Neural crest cell (in vitro differentiated cells): ENCODE measurements at places on chromosomes 1 and 21. TPM values are rescaled to one million over a fixed set of nuclear protein-coding genes. Genes with fewer than 3 reads are reported as not detected.

GRCh38 chr1:8625981-8626898 lies 191.2 kb downstream of the RERE start:
- peaks cover 66% of the 10 kb centered on the region for H3K4me1 ChIP-seq
- H3K27me3 ChIP-seq = no peaks in the 10 kb centered on the region

DNA sequence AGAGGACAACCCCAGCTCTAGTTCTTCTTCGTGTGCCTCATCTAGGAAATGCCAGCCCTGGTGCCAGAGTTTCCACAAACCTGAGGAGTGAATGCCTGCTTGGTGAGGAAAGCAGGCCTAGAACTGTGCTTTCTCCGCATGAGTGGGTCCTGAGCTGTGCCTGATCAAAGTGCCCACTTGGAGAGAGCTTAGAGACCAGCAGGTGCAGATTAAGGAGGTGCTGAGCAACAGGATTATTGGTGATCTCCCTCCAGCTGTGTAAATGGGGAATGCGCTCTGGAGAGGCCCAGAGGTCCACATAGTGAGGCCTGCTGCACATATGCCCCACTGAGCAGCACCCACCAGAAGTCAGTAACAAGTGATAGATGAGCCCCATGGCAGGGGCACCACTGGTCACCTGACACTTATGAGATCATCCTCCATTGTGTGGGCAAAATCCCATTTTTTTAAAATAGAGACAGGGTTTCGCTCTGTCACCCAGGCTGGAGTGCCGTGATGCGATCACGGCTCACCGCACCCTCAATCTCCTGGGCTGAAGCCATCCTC lies 127.2 kb upstream of the ZC3H12A start:
- H3K27me3 ChIP-seq = peaks cover 30% of the 10 kb centered on the region
- no peak for DNase-seq
- H3K36me3 ChIP-seq = no peaks in the 10 kb centered on the region
- H3K27ac ChIP-seq = no peak overlapping the region
- H3K4me1 ChIP-seq = no peaks in the 10 kb centered on the region

- H3K36me3 ChIP-seq = peaks cover 5% of the 10 kb centered on the region
- H3K27ac ChIP-seq = no peak overlapping the region
- H3K4me1 ChIP-seq = peaks cover 48% of the 10 kb centered on the region
- DNase-seq = no peak
These were observed 33.5 kb downstream of the PCAT6 start for GRCh38 chr1:202844259-202844658.

DNA sequence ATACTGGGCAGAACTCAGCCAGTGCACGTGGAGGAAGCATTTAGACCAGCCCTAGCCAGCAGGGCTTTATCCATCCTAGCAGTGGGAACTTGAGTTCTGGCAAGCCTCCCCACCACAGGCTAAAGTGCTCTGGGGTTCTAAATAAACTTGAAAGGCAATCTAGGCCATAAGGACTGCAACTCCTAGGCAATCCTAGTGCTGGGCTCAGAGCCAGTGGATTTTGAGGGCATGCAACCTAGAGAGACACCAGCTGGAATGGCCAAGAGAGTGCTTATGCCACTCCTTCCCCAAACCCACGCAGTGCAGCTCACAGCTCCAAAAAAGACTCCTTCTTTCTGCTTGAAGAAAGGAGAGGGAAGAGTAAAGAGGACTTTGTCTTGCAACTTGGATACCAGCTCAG lies 70.5 kb upstream of the APOBEC4 start:
- H3K4me1 ChIP-seq = no peaks in the 10 kb centered on the region
- H3K27me3 ChIP-seq = no peaks in the 10 kb centered on the region
- H3K36me3 ChIP-seq = no peaks in the 10 kb centered on the region
- DNase-seq = no peak
- no peak overlapping the region for H3K27ac ChIP-seq
- H3K4me3 ChIP-seq = no peak overlapping the region

DNA sequence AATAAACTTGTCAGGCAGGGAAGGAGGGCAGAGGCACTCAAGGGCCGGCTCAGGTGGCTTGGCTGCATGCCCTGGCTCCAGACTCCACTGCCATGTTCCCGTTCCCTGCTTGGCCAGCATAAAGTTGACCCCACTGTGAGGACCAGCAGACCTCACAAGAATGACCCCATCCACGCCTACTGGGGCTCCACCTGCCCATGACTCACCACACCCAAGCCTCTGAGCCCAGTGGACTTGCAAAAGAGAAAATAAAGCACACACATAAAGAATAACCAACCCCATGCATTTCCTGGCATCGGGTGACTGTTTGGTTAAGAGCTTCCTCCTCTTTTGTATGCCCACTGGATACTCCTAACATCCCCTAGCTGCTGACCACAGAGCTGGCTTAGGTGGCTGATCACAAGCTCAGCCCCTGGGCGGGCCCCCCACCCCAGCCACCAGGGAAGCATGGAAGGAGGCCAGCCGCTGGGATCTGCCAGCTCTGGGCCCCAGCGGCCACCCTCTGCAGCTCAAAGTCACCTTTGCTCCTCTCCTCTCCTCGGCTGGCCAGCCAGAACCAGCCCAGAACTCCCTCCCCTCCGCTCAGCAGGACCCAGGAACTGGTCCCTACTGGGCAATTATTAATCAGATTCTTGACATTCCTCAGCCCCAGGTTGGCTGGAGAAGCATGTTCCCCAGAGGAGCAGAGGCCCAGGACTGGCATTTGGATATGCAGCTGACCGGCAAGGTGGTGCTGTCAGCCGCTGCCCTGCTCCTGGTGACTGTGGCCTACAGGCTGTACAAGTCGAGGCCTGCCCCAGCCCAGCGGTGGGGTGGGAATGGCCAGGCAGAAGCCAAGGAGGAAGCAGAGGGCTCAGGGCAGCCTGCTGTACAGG lies at the start of gene KLHDC7A:
Gene KLHDC7A (plus strand): TSS at position 616 of the 875 bp plus-strand sequence. CDS start 52 bp downstream, at position 668.
- H3K4me3 ChIP-seq = no peak within 1 kb of the TSS
- H3K36me3 ChIP-seq = no peaks in the 10 kb centered on the region
- H3K27me3 ChIP-seq = peaks cover 8% of the 10 kb centered on the region
- no peak for DNase-seq
- peaks cover 13% of the 10 kb centered on the region for H3K4me1 ChIP-seq

- no peak for DNase-seq
- H3K4me3 ChIP-seq = no peak overlapping the region
- peaks cover 2% of the 10 kb centered on the region for H3K36me3 ChIP-seq
These were observed 77.9 kb upstream of the KCNJ15 start for GRCh38 chr21:38178653-38179470.

CYP4A11 gene
- total RNA-seq = not detected in 2 replicates

CRNN gene
- total RNA-seq = not detected in 2 replicates

CDK11B gene
- total RNA-seq = 32.1 and 34.1 TPM in 2 replicates

TNFAIP8L2 gene
- total RNA-seq = not detected in 2 replicates
